ENCODE measurements at places on chromosomes 3 and 15. TPM values are rescaled to one million over a fixed set of nuclear protein-coding genes. Genes with fewer than 3 reads are reported as not detected.

- DNase-seq = no peak
Observed at GRCh38 chr3:131303848-131304247, 77.7 kb upstream of the NUDT16 start.

GRCh38 chr3:112136959-112137693, 4.1 kb upstream of the GCSAM start:
- no peak for DNase-seq

DNA sequence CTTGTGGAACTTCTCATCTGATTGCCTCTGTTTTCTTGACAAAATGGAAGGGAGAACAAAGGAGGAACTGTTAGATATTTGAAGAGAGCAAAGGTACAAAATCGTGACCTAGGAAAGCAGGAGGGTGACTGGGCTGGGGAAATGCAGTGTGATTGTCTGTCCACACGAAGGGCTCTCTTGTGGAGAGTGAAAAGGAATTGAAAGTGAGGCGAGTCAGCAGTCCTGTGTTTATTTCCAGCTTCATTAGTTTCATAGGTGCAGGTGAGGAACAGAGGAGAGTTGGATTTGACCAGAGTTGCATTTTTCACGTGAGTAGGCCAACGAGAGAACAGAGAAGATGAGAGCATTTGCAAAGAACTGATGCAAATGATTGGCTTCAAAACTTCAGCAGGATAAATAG, 336.4 kb upstream of the SATB1 start:
- no peak for DNase-seq

The SIDT1 gene
- total RNA-seq = under 0.01 TPM

The ZNF662 gene
- total RNA-seq = 4.0 TPM
